ENCODE measurements at places on chromosomes 16 and 17.

DNA sequence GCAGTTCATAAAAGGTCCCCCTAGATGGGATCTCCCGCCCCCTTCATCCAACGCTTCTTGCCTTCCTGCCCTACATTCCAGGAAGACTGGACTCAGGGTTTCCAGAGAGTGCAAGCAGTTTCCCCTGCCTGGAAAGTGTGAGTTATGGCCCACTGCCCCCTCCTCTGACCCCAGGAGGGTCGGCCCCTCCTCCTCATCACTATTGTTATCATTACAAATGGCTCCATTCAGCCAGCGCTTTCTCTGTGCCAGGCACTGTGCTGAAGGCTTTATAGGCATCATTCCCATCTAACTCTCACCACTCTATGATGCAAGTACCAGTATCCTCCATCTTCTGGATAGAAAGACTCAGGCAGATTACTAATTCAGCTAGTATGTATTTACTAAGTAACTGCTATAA lies 90.7 kb downstream of the USP31 start:
- no peak for DNase-seq

DNA sequence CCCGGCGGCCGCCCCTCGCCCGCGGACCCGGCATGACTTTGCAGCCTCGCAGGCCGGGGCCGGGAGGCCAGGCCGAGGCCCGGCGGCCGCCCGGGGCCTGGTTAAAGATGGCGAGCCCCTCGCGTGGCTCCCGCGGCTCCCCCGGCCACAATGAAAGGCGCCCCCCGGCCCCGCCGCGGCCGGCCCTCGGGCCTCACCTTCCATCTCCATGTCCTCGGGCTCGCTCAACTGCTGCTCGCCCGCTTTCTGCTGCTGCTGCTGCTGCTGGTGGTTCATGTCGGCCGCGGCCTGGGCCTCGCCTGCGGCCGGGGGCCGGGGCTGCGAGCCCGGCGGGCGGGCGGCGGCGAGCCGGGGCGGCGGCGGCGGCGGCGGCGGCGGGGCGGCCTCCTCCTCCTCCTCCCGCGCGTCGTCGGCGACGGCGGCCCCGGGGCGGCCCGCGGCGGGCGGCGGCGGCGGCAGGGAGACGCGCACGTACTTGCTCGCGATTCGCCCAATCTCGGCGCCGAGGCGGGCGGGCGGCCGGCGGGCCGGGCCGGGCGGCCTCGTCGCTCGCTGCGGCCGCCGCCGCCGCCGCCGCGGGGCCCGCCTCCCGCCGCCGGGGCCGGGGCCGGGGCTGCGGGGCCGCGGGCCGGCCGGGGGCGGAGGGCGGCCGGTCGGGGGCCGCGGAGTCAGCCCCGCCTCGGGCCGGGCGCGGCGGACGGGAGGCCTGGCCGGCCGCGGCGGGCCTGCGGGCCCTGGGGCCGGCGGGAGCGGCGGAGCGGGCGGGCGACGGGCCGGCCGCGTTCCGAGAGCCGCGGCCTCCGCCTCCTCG lies 491 bp downstream of the USP7 start:
- no peak for DNase-seq

GRCh38 chr17:75249564-75249963 lies 11.8 kb downstream of the GGA3 start:
- no peak for DNase-seq

DNA sequence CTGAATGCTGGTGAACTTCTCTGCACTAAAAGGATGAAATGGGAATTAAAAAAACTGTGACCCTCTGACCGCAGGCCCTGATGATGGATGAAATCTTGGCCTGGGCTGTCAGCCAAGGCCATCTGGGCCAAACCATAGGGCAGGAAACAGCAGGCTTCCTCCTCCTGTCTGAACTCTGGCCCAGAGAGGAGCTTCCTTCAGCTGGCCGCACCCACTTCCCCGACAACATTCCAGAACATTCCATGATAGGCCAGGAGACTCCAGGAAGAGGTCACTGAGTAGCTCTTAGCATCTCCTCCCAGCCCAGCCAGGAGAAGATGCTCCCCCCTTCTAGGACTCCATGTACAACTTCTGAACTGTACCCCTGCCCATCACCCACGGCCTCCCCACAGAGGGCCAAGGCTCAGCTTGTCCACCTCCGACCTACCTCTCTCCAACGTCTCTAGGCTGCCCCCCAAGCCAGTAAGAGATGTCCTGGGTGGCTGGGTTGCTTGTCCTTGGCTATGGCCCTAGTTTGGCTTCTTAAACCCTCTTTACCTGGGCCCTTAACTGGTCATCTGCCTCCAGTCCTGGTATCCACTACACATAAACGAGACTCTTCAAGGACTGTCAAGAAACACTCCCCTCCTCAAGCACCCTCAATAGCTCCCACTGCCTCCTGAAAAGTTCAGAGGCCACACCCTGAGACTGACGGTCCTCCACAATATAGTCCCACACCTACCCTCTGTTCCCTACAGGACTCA lies 1.7 kb downstream of the RPH3AL start:
- no peak for DNase-seq

GRCh38 chr17:77178563-77178962 lies 37.8 kb downstream of the SEC14L1 start:
- no peak for DNase-seq

DNA sequence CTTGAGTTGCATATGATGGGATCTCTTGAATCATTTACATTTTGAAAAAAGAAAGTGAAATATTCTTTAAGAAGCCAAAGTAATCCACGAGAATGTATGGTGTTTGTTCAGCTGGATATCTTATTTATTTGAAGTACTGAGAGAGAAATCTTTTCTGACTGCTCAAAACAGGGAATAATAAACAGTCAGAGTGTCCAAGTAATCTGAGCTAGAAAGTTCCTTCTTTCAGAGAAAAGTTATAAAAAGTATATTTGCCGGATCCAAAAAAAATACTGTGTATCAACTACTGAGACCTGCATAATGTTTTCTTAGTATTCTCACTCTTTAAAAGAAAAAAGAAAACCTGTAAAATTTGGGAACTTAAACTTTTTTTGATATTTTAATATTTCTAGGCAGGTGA lies 350.8 kb downstream of the WWOX start:
- no peak for DNase-seq

- DNase-seq, result no peak
Observed at GRCh38 chr17:77640916-77641605, 317.4 kb upstream of the TNRC6C start.

DNA sequence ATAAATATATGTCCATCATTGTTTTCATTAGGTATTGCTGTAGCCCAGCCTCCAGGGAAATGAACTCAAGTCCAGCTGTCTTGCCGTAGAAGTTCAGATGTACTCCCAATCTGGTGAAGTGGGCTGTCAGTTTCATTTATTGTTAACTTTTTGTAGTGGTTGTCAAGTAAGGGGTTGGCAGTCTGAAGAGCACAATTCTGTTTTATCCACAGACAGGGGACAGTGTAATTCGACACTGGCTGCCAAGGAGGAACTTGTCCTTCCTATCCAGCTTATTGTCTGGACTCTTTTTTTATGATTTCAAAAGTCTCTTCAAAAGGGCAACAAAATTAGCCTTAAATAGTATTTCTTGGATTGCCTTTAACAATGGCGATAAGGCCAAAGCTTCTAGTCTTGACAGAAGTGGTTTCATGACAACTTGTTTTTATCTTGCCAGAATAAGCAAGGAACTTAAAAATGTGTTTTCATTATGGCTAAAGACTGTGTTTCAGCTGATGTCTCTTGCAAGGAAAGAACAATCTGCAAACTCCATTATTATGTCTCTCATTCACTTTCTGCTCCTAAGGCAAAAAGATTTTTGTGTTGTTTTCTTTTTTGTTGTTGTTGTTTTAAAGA lies 73.9 kb upstream of the TANC2 start:
- DNase-seq, result no peak

DNA sequence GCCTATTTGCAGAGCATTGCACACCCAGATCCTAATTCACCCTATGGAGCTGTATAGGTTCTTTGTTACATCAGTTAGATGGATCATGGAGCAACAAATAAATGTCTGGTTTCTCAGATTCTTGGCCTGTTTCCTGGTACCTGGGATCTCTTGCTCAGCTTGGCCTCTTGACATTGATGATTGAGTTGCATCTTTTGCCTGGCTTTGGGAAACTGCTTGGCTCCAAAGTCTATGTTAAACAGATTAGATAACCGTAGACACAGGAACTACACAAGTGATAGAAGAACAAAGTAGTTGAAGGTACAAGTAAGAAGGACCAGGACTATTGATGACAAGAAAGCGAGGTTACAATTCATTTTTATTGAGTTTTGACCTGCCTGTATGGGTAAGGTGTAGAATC lies 77.3 kb downstream of the TMEM100 start:
- no peak for DNase-seq

DNA sequence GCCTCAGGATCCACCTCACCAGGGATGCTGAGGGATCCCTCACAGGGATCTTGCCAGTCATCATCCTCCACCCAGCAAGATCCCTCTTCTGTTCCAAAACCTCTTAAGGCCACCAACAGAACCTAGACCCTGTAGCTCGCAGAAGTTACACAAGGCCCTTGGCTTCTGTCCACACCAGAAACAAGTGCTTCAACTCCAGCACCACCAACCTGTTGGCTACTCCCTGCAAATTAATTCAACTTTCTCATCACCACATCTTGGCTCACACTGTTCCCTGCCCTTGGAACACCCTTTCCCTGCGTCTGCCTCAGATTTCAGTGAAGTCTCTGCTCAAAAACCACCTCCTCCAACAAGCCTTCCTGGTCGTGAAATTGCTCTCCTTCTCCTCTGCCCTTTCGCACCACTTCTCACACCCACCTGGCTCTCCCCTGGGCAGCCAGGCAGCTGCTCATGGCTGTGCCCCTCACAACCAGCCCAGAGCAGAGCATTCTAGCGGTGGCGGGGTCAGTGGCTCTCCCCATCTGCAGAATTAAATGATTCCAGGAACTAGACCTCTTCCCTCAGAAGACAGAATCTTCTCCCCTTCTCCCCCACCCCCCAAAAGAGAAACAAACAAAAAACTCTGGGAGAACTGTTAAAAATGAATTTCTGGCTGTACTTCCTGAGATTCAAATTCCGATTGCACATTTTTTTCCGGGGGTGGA lies 1.8 kb downstream of the PLLP start:
- no peak for DNase-seq

DNA sequence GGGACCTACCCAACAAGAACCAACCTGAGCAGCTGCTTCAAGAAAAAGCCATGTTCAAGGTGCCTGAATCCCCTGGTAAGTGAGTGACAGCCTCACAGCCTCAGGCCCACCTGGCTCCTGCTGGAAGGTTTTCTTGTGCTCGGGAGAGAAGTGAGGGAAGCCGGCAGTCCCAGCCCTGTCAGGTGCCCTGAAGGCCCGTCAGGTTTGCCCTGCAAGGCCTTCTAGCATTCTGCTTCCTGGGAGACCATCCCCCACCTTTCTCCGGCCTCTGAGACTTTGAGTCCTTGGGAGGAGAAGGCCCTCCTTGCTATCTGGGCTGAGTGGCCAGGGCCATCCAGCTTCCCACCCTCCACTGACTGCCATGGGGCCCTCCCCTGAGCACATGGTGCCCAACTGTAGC lies 166.7 kb upstream of the ZNF267 start:
- no peak for DNase-seq

DNA sequence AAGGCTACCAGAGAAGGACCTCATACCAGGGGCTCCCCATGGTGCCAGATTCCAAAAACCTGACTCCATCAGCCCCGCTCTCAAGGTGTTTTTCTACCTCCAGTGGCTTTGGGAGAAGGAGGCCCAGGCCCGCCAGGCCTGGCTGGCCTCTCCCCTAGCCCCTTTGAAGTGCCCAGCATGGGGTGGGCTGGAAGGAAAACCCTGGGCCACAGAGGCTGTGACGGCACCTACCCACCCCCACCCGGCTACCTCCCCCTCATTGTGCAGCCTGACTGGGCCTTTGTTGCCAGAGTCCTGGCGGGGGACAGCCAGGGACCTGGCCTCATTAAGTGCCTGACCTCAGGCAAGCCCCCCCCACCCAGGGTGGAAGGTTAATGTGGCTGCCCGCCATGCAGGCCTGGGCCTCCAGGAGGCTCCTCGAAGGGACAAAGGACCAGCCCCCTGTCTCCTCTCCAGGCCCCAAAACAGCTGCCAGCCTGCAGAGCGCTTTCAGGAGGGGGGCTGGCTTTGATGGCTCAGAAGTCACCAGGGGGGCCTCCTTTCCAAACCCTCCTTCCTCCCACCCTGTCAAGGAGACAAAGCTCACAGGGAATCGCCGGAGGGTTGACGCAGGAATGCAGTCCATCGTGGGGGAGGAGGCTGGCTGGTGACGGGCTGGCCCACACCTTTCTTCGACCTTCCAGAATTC lies 159.4 kb downstream of the ZNF423 start:
- no peak for DNase-seq

GRCh38 chr17:72378414-72379390 lies 257.9 kb downstream of the SOX9 start:
- DNase-seq, result no peak

DNA sequence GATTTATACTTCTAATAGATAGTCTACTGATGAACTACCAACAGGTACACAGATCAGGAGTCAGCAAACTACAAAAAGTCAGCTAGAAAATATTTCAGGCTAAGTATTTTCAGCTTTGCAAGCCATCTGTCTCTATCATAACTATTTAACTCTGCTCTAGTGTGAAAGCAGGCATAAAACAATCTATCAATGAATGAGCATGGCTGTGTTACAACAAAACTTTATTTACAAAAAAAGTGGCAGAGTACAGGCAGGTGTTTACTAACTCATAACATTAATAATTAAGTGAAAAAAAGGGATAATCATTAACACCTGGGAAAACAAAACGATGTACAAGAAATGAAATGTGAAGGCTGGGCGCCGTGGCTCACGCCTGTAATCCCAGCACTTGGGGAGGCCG lies 15.8 kb downstream of the MED13 start:
- DNase-seq, result no peak

DNA sequence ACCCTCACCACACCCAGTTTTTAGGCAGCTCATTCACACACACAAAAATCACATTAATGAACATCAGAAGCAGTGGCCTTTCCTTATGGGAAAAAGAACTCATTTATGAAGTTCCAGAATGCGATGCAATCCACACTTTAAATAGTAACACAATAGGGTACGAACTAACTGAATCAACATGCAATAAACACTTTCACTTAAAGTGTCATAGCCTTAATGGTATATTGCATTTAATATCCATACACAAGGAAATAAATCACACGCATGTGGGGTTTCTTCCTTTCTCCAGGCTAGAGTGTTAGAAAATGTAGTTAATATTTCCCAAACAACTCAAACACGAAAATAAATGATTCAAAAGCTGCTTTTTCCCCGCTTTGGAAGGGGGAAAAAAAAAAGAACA lies 19.7 kb downstream of the ADCY9 start:
- DNase-seq, result no peak

GRCh38 chr17:50866950-50867362 lies 802 bp upstream of the TOB1 start:
- peak; percentile 41 for DNase-seq

DNA sequence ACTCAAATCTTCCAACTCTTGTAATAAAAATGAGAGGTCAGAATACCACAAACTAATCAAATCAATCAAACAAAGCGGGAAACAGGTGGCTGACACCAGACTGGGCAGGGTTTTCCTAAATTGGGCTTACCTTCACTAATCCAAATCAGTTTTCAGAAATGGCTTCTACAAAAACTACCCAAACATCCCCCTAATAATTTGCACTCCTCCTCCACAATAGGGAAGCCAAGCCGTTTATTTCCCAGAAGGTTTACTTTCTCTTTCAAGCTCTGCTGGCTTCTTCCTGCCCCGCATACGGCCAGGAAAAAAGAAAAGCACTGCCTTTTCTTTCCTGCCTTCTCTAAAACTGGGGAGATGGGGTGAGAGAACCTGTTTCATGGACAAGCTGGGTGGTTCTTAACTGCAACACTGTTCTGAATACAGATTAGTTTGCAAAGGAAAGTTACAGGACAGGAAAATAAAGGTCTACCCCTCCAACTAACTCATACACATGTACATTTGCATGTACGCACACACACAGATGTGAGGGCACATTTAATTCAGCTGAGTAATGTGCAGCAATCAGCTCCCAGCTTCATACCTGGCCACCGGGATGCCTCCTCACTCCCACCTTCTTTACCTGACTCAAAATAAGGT lies 9.2 kb downstream of the STAT3 start:
- no peak for DNase-seq

Data from activated T-helper 1 cell treated with anti-CD3 and anti-CD28 coated beads, Interleukin-2, amount 50 U/mL, for 16 hours (primary cell).